Smooth muscle cell of the pulmonary artery (primary cell): ENCODE measurements at places on chromosomes 1 and 21. TPM values are rescaled to one million over a fixed set of nuclear protein-coding genes. Genes with fewer than 3 reads are reported as not detected.

Gene DDI2
- total RNA-seq = 15.4 and 19.0 TPM in 2 replicates

Gene OR10J4
- not detected in 2 replicates for total RNA-seq

Gene LRRC3
- total RNA-seq = 0.26 and 0.65 TPM in 2 replicates

Gene GPR37L1
- 0.03 TPM in 1 of 2 replicates, not detected in the other for total RNA-seq
